Natural killer cell treated with Interleukin-12 subunit alpha and Interleukin-12 subunit beta and Interleukin-15 and Interleukin-18, amount 100 ng/mL, for 72 hours (primary cell): ENCODE measurements at places on chromosomes 11 and 22. TPM values are rescaled to one million over a fixed set of nuclear protein-coding genes. Genes with fewer than 3 reads are reported as not detected.

DNA sequence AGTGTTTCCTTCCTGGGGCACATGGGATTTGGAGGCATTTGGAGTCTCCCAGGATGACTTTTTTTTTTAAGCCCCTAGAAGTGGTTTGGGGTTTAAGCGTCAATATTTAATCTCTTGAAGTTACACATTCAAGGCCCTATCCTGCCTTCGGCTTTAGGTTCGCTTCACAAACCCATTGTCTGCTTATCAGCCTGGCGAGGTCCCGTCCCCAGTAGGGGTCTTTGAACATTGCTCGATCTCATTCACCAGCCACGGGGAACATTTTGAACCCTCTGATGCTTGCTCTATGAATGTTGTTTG lies 75.9 kb downstream of the KCNQ1 start:
- DNase-seq: peak; percentile 12

TOMM22 gene
- 153 TPM for total RNA-seq

DNA sequence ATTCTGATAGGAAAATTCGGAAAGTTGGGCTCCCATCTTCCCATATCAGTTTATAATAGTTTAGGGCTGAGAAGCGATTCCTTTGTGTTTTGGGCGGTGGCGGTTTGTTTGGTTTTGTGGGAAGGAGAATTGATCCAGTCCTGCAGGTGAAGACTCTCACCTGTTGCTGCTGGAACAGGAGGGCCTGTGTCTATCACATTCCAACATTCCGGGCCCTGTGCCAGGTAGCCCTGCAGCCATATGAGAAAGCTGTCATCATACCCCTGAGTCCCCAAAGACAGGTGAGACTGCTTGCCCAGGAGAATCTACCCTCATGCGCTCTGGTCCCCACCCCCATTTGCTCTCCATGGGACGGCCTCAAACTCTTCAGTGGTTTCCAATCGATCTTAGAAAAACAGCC lies 62.1 kb downstream of the TRAF6 start:
- peak; percentile 31 for DNase-seq

- no peak for DNase-seq
These were observed 19.1 kb upstream of the OOSP1 start for GRCh38 chr11:59918987-59919589.

SYT12 gene
- not detected for total RNA-seq

GRCh38 chr22:39151329-39151975 lies 1.0 kb downstream of the CBX7 start:
- DNase-seq: no peak
